ENCODE measurements at places on chromosomes 7 and 10.
A peak's percentile ranks its signal among the peaks of the same experiment; 100 is the strongest.

DNA sequence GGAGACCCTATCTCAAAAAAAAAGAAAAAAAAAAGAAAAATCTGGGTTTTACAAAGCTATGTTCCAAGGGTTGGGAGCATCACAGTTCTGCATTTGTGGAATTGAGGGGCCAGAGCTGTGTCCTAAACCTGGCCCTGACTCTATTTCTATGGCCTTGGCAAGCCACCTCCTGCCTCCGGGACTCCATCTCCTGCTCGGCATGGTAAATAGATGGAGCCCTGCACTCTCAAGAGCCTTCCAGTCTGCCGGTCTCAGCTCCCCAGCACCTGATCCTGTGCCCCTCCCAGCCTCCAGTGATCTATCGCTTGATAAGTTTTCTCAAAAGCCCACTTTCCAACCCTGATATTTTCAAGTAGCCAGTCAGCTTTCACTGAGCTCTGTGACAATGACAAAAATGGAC is 43.0 kb downstream of the KCNH2 start:
- DNase-seq: no peak

- DNase-seq: no peak
These were observed 516.5 kb upstream of the ANKRD30A start for GRCh38 chr10:36608866-36609265.

DNA sequence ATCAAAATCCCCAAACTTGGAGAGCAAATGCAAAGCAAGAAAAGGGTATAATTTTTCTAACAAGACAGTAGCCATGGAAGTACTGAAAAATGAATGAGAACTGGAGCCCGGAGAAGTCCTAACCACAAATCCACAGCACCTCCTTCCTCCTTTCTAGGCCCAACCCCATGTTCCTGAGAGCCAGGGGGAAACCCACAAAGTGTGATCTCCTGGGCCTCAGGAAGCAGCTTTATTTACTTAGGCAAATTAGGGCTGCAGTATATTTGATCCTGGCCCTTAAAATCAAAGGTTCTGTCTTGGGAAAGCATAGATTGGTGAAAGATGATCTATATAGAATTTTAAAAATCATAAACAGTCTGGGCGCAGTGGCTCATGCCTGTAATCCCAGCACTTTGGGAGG is 103.0 kb downstream of the DOCK4 start:
- no peak for DNase-seq

DNA sequence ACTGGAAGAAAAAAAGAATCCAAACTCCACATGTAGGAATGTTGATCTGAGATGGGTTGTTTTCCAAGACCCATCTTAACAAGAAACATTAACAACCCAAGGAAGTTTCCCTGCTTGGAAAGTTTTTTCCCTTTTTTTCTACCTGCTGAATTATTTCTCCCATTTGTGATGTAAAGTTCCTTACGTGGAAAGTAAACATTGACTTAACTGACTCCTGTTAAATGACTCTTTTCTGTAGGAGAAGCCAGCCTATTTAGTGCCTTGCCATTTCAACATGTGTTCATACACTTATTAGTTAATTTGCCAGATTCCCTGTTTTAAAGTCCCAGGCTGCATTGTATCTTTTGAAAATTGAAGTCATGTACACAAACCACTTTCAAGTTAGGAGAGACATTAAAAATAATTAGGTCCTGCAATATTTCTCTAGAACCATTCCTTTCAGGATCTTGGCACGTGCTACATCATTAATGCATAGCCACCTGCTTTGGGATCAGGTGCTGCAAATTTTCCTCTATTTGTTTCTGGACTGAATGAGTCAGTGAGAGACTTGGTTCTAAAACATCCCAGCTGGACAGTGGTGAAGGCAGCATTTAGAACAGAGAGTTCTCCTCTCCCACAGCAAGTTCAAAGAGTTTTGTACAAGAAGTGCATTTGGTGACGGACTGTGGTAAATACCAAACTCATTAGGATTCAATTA is 698.5 kb downstream of the SUGCT start:
- no peak for DNase-seq

DNA sequence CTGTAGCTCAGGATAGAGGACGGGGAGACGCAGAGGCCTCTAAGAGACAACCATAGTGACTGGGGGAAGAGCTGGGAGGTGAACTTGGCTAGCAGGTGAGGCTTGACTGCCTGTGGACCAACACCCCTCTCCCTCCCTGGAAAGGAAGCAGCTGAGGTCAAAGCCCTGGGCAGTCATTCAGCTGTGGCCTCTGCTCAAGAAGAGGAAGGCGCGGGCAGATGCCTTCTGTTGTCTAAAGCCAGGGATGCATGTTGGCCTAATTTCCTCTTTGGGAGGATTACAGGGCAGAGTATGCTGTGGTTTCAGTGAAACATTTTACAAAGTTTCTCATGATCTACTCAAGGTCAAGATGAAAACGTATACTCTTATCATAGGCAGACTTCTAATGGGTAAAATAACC is 327.1 kb downstream of the PRPF18 start:
- peak; percentile 39 for DNase-seq

Data from testis (tissue), 5 donors.